ENCODE measurements at places on chromosomes 7 and 10.

GRCh38 chr10:116827214-116827671 is 22.1 kb upstream of the ENO4 start:
- DNase-seq: no peak

DNA sequence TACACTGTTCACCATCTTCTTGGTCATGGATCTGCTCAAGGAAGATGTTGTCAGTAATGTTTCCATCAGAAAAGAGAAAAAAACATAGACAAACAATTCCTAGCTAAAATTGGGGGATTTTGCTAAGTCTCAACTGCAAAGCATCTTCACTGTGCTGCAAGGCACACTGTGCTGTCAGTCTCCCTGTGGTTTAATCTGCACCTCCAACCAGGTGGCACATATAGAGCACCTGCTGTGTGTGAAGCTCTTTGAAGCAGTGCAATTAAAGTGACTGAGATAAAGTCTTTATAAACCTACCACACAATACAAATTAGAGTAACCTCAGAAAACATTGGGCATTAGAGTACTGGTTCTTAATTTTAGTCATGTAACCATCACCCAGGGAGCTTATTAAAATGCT is 6.3 kb downstream of the NRAP start:
- no peak for DNase-seq

GRCh38 chr10:51924359-51924758 is 225.0 kb upstream of the CSTF2T start:
- no peak for DNase-seq

- DNase-seq: no peak
Observed at GRCh38 chr7:50404392-50404791, 45.8 kb downstream of the FIGNL1 start.

GRCh38 chr7:52525772-52526341 is 509.6 kb upstream of the POM121L12 start:
- no peak for DNase-seq

- no peak for DNase-seq
Observed at GRCh38 chr10:106520698-106521097, 643.8 kb downstream of the SORCS1 start.

- DNase-seq: no peak
Observed at GRCh38 chr7:4056552-4057288, 625.4 kb upstream of the FOXK1 start.

GRCh38 chr7:100584683-100585510 is 1.0 kb downstream of the LRCH4 start:
- no peak for DNase-seq

- no peak for DNase-seq
Observed at GRCh38 chr7:149436358-149436757, 24.5 kb downstream of the ZNF777 start.

GRCh38 chr10:128859738-128860386 is 607.2 kb upstream of the MGMT start:
- peak; percentile 6 for DNase-seq

GRCh38 chr10:10627414-10627813 is 390.3 kb upstream of the CELF2 start:
- no peak for DNase-seq

- DNase-seq: peak; percentile 40
Observed at GRCh38 chr10:110568055-110568735, 700 bp downstream of the SMC3 start.

DNA sequence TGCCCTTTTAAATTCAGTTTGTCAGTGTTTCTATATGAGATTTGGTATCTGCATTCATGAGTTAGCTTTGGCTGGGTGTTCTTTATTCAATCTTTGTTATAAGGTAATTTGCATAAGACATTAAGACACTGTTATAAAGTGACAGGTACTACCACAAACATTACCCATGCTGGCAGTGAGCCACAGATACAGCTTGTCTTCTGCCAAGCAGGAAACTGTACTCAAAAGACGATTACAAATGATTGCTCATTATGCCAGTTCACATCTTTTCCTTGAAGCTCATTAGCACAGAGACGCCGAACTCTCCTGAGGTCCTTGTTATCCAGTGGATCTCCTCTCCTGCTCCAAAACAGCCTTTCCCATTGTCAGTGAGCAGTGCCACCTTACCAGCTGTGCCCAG is 30.4 kb downstream of the AMPH start:
- DNase-seq: no peak

DNA sequence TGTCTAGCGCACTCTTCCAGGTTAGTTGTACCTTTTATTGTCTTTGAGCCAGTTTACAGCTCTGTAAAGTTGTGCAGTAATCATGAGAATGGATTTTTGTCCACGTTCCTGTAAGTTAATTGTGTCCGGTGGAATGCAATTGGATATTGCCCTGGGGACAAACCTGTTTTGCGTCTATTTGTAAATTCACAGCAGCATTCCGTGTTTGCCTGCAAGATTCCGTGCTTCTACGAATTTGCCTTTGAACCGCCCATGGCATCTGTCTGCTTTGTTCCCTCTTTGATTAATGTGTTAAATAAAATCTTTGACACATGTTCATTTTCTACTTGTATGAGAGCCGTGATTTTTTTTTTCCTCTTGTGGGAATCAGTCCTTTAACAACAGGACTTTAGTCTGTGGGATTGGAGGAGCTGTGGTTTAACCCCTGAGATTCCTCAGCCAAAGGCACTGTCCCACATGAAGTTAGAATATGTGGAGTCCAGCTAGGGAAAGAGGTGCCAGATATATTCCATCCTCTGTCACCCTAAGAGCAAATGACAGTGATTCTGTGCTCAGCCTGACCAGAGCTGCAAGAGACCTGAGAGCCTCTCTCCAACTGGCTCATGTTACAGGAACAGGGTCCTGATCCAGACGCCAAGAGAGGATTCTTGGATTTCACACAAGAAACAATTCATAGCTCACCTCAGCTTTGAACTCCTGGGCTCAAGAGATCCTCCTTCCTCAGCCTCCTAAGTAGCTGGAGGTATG is 126.3 kb downstream of the COL26A1 start:
- no peak for DNase-seq

GRCh38 chr10:117005026-117005526 is at the start of gene SHTN1:
TSS of gene SHTN1 (minus strand) at chr10:117005187. CDS start at chr10:117005079, 108 bp downstream.
- DNase-seq: no peak

DNA sequence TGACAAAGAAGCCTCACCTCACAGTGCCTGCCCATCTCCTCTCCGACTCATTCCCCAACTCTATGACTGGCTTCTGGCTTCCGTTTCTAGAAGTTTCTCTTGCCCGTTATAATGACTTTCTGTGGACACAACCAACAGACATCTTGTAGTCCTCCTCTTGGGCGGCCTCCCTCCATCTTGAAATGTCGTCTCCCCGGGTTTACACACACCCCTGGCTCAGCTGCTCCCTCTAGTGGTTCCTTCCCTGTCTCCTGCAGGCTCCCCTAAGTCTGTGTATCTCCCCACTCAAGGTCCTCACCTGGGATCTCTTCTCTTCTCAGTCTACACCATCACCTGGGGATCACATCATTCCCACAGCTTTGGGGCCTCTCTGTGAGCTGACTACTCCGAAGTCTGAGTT is 123.4 kb upstream of the NEBL start:
- peak; percentile 1 for DNase-seq
